CD4-positive, alpha-beta T cell treated with Interleukin-2 at 100 ng/mL for 4 hours (primary cell): ENCODE measurements at places on chromosomes 13 and 19.

DNA sequence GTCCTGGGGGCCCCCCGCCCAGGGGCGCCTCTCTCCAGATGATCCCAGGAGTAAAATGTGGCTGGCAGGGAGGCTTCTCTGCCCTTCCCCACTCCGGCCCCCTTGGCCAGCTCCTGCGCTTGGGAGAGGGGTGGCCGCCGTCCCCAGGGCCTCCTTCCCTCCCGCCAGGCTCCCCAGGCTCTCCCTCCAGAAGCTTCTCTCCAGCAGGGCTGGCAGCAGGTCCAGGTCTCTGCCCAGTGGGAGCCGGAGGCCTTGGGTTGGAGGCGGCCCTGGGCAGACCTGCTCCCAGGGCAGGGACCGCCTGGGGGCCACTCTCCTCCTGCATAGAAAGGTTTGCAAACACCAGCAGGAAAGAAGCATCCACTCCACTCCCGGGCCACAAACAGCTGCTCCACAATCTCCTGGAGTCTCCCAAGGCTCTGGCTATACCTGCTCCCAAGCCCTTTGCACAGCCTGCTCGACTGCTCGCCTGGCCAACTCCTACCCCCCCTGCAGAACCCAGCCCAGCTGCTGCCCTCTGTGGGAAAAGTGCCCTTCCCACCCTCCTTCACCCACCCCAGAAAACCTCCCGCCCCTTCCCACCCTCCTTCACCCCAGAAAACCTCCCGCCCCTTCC lies 26.0 kb downstream of the SBNO2 start:
- no peak for DNase-seq

DNA sequence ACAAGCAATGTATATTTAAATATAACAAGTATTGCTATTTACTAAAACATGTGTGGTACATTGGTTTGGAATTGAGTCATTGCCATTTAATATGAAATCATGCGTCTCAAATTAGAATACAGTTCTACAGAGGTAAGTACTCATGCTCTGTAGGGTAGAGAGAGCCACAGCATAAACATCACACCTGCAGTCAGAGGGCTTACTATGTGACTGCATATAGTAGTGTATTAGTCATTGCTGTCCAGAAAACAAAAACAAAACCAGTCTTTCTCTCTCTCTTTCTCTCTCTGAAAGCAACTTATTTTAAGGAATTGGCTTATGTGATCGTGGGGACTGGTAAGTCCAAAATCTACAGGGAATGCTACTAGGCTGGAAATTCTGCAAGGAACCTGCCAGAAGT lies 370.3 kb downstream of the GPC5 start:
- no peak for DNase-seq

- DNase-seq: no peak
Observed at GRCh38 chr13:98346904-98347636, 170.0 kb upstream of the RNF113B start.

- DNase-seq: no peak
Observed at GRCh38 chr13:111443981-111444380, 123.5 kb downstream of the TEX29 start.

GRCh38 chr13:38888309-38888708 lies 102.3 kb downstream of the STOML3 start:
- DNase-seq: no peak

DNA sequence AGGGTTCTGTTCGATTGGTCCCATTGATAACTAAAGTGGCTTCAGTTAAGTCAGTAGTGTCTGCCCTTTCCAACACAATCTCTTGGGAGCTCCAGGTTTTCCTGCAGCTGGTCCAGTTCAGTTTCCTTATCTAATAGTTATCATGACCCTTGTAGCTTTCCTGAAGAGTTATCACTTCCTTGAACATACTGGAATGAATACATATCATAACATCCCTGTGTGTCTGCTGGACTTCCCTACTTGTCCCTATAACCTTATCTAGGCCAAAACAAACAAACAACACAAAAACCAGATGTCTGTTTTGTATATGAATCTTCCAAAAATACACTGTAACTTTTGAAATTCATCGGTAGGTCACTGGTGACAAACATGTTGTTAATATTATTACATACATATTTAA lies 167.6 kb downstream of the DCT start:
- no peak for DNase-seq

GRCh38 chr19:11611730-11612129 lies 14.4 kb downstream of the ZNF627 start:
- DNase-seq: no peak

- DNase-seq: no peak
Observed at GRCh38 chr19:10279737-10280442, 6.9 kb upstream of the ICAM4 start.

- DNase-seq: no peak
Observed at GRCh38 chr13:42137856-42138537, 89.5 kb downstream of the DGKH start.

DNA sequence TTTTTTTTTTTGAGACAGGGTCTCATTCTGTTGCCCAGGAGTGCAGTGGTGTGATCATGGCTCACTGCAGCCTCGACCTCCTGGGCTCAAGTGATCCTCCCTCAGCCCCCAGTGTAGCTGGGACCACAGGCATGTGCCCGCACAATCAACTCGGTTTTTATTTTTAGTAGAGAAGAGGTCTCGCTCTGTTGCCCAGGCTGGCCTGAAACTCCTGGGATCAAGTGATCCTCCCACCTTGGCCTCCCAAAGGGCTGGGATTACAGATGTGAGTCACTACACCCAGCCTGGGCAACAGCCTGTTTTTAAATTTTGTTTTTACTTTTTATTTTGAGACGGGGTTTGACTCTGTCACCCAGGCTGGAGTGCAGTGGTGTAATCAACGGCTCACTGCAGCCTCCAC lies 2.3 kb upstream of the KDM4B start:
- no peak for DNase-seq

- DNase-seq: no peak
Observed at GRCh38 chr19:5621311-5621944, 1.1 kb downstream of the SAFB2 start.

GRCh38 chr13:51237887-51238286 lies 15.7 kb downstream of the FAM124A start:
- DNase-seq: no peak

- no peak for DNase-seq
Observed at GRCh38 chr13:107271227-107271626, 703.3 kb upstream of the ARGLU1 start.

GRCh38 chr13:42284068-42284467 lies 12.1 kb downstream of the AKAP11 start:
- no peak for DNase-seq

- no peak for DNase-seq
Observed at GRCh38 chr13:106425661-106426060, 109.8 kb downstream of the EFNB2 start.

GRCh38 chr13:100361504-100361903 lies 227.1 kb downstream of the GGACT start:
- DNase-seq: no peak
